Thymus (tissue), 14 donors: ENCODE measurements at places on chromosomes 1 and 21.

- DNase-seq, result no peak
- H3K27ac ChIP-seq, result no peak overlapping the region
- no peaks in the 10 kb centered on the region for H3K27me3 ChIP-seq
- H3K4me1 ChIP-seq, result no peaks in the 10 kb centered on the region
- H3K36me3 ChIP-seq, result no peaks in the 10 kb centered on the region
Measured at GRCh38 chr1:216194721-216195120, 228.5 kb downstream of the USH2A start.

- no peak for DNase-seq
- no peaks in the 10 kb centered on the region for H3K36me3 ChIP-seq
- no peaks in the 10 kb centered on the region for H3K27me3 ChIP-seq
- H3K4me1 ChIP-seq, result peaks cover 29% of the 10 kb centered on the region
- H3K4me3 ChIP-seq, result peak overlapping the region; percentile 66
Measured at GRCh38 chr1:41242342-41243078, 404 bp upstream of the SCMH1 start.

DNA sequence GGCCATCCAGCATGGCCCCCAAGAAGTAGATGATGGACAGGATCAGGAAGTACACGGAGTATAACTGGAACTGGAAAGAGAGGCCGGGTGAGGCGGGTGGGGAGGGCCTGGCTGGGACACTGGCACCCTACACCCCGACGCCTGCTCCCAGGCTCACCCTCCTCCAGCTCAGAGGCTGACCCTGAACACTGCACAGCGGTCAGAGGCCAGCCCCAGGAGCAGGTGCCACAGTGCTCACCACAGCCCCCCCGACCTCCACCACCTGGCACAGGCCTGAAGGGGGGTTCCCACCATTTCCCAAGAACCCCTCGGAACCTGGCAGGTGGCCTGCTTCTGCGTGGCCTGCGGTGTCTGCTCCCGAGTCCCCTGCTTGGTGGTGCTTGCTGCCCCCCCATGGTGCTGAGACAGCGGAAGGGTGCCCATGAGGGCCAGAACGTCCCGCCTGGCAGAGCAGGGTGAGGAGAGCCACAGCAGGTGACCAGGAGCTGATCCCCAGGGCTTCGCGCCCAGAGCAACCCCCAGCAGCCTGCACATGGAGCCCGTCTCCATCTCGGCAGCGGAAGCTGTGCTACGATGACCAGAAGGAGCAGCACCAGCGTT, 26.1 kb downstream of the SLC19A1 start:
- no peak overlapping the region for H3K27ac ChIP-seq
- DNase-seq, result no peak
- peaks cover 69% of the 10 kb centered on the region for H3K36me3 ChIP-seq

GRCh38 chr1:18365099-18365705, 115.5 kb upstream of the KLHDC7A start:
- H3K27me3 ChIP-seq, result no peaks in the 10 kb centered on the region
- H3K36me3 ChIP-seq, result no peaks in the 10 kb centered on the region
- H3K4me3 ChIP-seq, result no peak overlapping the region
- DNase-seq, result no peak
- H3K4me1 ChIP-seq, result no peaks in the 10 kb centered on the region
